ENCODE measurements at places on chromosomes 1 and 21.

DNA sequence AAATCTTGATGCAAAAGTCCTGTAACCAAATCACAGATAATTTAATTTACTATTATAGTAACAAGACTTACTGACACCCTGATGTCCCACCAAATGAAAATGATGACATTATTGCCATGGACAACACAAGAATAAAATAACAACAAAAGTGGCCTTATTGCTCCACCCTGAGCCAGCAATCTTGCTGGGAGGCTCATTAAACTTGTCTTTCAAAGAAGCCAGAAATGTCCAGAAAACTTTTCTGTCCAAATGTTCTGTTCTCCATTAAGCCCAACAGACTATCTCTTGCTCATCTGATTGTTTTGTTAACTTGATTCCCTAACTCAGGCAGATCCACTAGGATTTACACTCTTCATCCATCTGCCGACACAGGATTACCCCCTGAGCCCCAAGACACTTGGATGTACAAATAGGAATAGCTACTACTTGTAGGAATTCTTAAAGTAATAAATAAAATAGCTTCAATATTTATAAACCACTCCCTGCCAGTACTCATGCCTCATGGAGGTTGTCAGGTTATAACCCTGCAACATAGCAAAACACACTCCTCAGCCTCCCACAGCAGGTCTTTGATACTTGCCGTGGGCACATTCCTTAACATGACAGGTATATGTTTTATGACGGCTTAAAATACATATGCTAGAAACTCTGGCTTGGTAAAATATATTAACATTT is 84.9 kb downstream of the PTPN14 start:
- no peak for DNase-seq

GRCh38 chr21:33884376-33885171 is 31.0 kb downstream of the ATP5PO start:
- DNase-seq, result no peak

DNA sequence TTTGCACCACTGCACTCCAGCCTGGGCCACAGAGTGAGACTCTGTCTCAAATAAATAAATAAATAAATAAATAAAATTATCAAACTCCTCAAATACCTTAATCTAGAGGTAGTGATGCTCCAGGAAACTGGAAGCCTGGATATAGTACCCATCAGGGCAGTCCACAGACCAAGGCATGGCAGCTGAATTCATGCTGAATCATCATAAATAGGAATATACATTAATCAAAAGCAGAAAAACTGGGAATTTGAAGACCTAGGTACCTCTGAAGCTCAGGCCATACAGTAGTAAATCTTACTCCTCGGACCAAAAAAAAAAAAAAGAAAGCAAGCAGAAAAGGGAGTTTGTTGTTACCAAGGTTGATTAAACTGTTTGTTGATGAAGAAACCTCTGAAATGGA is 184.2 kb upstream of the CHODL start:
- DNase-seq, result no peak

- no peak for DNase-seq
These were observed 117.0 kb downstream of the PRDM16 start for GRCh38 chr1:3185896-3186525.

GRCh38 chr1:7326366-7326765 is 444.7 kb upstream of the VAMP3 start:
- DNase-seq, result no peak
